ENCODE measurements at places on chromosomes 2 and 18.

GRCh38 chr2:161134547-161135518 is 25.4 kb upstream of the TANK start:
- DNase-seq: no peak

DNA sequence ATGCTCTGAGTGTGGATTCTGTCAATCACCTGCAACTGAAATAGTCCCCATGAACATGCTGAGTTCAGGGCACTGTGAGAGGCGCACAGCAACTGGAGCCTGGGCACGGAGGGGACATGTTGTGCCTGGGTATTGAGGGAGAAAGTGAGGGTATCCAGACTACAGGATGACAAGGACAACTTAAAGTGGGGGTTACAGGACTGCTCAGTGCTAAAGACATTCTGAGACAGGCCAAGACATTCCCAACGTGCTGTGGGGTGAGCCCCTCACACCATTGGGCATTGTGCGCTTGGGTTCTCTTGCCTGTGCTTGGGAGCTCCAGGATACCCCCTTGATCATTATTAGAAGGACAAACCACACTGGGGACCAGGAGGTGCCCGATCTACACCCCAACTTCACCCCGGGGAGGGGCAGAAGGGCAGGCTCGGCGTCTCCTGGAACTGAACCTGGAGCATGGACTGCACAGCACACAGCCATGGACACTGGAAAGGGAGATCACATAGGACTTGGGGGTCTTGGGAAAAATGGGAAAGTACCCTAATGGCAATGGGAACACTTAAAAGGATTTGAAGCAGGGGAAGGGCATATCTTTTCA is 72.5 kb upstream of the HDAC4 start:
- no peak for DNase-seq

GRCh38 chr18:39500306-39500705 is 1934.7 kb upstream of the CELF4 start:
- no peak for DNase-seq

DNA sequence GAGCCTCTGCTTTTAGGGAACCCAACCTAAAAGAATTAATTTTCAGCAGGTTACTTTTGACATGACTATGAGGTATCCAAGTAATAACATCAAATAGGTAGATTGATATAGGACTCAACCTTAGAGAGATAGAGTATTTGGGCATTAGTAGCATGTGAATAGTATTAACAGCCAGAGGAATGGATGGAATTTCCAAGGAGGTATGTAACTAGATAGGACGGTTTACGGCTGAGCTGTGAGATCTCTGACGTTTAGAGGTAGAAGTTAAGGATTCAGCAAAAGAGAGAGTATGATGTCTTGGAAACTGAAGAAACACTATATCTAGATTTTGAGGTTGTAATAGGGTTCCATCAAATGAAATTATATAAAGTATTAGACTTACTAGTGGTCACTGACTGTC is 70.3 kb downstream of the HNMT start:
- no peak for DNase-seq

GRCh38 chr2:106307860-106308259 is 113.8 kb upstream of the UXS1 start:
- no peak for DNase-seq

DNA sequence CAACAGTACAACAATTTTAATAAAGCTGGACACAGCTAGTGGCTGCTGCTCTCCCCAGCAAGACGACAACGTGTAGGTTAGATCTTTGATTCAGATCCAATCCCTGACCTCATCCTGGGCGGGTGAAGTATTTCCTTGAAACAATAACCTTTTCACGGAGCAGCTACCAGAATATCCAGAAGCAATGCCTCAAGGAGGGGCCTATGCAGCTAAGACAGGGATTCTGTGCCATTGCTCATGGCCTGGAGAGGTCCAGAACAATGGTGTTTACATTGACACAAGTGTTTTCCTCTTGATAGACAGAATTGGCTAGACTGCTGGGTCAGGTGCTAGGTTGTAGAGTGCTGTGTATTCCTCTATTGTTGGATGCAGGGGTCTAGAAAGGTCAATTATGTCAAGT is 520.1 kb downstream of the BCL11A start:
- DNase-seq: no peak

DNA sequence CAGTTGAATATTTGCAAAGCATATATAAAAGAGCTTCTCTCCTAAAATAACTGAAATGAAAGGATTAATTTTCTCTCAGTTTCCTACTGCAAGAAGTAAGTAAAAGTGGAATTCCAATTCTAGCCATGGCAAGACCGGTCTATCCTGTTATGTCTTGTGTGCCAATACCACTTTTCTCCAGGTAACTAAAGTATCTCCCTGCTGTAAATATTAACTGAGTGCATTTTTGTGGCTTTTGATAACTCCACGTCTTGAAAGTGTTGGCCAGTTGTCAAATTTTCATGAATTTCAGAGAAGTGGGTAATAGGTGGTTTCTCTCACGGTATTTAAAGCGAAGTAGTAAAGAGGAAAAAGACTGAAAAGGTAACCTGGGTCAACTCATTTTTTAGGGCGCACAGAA is 225.9 kb downstream of the NEDD4L start:
- DNase-seq: no peak
